ENCODE measurements at places on chromosomes 13 and 19.

- DNase-seq, result no peak
These were observed 3.0 kb downstream of the LTBP4 start for GRCh38 chr19:40604171-40604646.

- DNase-seq, result peak; percentile 90
These were observed 187.9 kb downstream of the KATNAL1 start for GRCh38 chr13:30119476-30119875.

DNA sequence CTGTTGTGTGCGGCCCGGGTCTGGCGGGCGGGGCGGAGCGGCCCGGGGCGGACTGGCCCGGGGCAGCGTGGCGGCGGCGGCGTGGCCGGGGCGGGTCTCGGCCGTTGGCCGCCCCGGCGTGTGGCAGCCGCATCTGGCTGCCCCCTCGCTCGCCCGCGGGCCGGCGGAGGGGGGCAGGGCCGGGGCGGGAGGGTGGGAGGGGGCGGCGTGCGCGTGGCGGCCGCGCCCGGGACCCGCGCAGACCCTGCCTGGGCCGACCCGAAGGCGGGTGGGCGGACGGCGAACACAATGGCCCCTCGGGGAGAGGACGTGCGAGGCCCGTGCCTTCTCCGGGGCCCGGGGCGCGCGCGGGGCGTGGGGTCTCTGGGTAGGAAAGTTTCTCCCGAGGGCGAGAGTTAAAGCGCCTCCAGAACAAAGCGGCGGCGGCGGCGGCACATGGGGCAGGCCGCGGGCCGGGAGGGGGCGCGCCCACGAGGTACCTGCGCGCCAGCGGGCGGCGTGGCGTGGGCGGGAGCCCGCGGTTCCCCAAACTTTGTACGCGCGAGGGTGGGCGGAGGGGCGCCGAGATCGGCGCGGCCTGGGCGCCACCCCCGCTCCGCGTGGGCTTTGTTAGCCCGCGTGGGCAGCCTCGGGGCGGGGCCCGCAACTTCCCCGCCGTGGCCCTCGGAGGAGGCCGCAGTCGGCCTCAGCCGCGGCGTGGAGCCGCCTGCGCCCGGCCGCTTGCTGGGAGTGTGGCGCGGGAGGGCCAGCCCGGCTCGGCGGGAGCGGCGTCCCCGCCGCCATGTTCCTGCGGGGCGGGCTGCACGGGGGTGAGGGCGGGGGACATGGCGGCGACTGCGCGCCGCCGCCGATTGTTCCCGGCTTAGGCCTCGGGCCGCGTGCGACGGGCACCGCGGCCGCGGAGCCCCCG lies 764 bp downstream of the MIR17HG start:
- DNase-seq, result no peak

DNA sequence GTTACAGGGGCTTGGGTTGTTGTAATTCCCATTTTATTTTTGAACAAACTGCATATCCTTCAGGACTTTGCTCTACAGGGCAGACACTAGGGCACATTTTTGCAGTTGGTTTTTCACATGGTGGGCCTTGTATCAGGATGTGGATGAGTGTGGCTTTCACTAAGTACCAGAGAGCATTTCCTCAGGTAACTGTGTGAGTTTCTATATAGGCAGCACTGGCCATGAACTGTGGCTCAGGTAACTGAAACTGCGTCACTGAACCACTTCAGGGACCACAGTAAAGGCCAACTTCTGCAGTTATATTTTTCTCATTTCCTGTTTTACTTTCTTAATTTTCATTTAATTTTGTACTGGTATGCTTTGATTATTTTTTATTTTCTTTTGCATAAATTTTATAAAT lies 166.5 kb downstream of the ZNF486 start:
- no peak for DNase-seq

- DNase-seq, result no peak
These were observed 30.5 kb upstream of the MBNL2 start for GRCh38 chr13:97191615-97192014.

GRCh38 chr19:34254046-34254697 lies at the start of gene GARRE1:
GARRE1 (plus strand) TSS chr19:34254554; CDS start chr19:34300474, 45,920 bp downstream.
- DNase-seq, result peak; percentile 44

- no peak for DNase-seq
These were observed 2.3 kb upstream of the EPHX3 start for GRCh38 chr19:15234431-15235130.

GRCh38 chr13:92821324-92821723 lies 405.3 kb upstream of the GPC6 start:
- DNase-seq, result no peak

DNA sequence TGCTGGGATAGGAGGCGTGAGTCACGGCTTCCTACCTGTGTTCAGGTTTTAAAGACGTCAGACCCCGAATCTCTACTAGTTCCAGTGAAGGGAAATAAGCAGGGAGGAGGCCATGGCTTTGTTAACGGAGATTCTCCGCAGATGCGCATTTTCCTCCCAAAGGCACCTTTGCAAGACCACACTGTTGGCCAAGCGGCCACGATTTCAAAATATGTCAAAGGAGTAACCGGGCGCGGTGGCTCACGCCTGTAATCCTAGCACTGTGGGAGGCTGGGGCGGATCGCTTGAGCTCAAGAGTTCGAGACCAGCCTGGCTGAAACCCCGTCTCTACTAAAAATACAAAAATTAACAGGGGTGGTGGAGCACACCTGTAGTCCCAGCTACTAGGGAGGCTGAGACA lies 21.9 kb downstream of the ZNF763 start:
- DNase-seq, result no peak

GRCh38 chr19:47509170-47509847 lies 5.6 kb downstream of the NAPA start:
- DNase-seq, result no peak

DNA sequence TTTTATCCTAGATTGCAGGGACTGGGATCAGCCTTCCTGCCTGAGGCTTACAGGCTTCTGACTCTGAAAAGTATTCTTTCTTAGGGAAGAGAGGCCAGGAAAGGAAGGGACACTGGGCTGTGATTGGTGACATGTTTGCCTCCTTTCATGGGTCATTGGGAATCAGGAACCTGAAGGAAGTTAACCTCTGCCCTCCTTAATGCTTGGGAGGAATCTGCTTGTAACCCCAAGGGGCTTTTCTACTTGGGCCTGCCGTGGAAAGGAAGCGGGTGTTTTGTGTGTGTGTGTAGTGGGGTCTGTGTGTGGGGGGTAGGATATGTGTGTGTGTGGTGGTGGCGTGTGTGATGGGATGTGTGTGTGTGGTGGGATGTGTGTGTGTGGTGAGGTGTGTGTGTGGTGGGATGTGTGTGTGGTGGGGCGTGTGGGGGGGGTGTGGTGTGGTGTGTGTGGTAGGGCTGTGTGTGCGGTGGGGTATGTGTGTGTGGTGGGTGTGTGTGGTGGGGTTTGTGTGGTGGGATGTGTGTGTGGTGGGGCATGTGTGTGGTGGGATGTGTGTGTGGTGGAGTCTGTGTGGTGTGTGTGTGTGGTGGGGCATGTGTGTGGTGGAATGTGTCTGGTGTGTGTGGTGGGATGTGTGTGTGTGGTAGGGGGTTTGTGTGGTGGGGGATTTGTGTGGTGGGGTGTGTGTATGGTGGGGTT lies 41.3 kb upstream of the NPAS1 start:
- DNase-seq, result no peak

GRCh38 chr13:33213024-33213768 lies 72.4 kb downstream of the STARD13 start:
- DNase-seq, result no peak

GRCh38 chr13:20080377-20081164 lies 80.3 kb downstream of the GJA3 start:
- DNase-seq, result no peak

GRCh38 chr13:51644654-51645053 lies 60.4 kb downstream of the WDFY2 start:
- DNase-seq, result no peak

- DNase-seq, result no peak
These were observed 12.0 kb downstream of the ZNF283 start for GRCh38 chr19:43839139-43839538.

DNA sequence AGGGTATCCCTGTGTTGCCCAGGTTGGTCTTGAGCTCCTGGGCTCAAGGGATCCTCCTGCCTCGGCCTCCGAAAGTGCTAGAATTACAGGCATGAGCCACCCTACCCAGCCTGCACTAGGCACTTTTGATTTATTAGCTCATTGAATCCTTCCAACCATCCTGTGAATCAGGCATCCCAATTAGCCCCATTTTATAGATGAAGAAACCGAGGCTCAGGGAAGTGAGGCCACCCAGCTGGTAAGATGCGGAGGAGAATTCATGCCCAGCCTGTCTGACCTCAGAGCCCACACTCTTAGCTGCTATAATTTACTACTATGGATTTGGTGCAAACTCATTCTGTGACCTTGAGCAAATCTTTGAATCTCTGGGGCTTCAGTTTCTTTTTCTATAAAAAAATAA lies 17.8 kb upstream of the CACNG8 start:
- no peak for DNase-seq

GRCh38 chr13:51435002-51435578 lies 17.7 kb downstream of the INTS6 start:
- peak; percentile 25 for DNase-seq

- DNase-seq, result no peak
These were observed 42.0 kb downstream of the DCLK1 start for GRCh38 chr13:36089130-36089647.

GRCh38 chr19:32910874-32911273 lies 41.3 kb upstream of the SLC7A9 start:
- DNase-seq, result no peak

- no peak for DNase-seq
These were observed 99.8 kb downstream of the WDFY2 start for GRCh38 chr13:51684076-51684475.

GRCh38 chr13:51873837-51874236 lies 12.1 kb downstream of the CCDC70 start:
- DNase-seq, result peak; percentile 80

DNA sequence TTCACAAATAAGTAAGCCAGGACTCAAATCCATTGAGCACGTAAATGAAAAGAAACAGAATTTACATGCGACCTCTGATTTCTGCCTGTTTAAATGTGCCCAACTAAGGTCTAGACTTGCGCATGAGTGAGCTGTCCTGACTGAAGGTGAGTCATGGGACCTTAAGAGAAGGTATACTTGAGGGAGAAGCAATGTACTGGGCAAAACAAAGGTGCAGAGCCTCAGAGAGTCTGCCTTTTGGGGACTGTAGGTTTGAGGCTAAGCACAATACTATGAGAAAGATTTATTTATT lies 45.8 kb downstream of the UFM1 start:
- DNase-seq, result no peak

Data from Jurkat, Clone E6-1 (cell line).